ENCODE measurements at places on chromosomes 1 and 21.
A peak's percentile ranks its signal among the peaks of the same experiment; 100 is the strongest.

GRCh38 chr1:3033040-3033789, 11.9 kb downstream of the ACTRT2 start:
- no peak for DNase-seq

DNA sequence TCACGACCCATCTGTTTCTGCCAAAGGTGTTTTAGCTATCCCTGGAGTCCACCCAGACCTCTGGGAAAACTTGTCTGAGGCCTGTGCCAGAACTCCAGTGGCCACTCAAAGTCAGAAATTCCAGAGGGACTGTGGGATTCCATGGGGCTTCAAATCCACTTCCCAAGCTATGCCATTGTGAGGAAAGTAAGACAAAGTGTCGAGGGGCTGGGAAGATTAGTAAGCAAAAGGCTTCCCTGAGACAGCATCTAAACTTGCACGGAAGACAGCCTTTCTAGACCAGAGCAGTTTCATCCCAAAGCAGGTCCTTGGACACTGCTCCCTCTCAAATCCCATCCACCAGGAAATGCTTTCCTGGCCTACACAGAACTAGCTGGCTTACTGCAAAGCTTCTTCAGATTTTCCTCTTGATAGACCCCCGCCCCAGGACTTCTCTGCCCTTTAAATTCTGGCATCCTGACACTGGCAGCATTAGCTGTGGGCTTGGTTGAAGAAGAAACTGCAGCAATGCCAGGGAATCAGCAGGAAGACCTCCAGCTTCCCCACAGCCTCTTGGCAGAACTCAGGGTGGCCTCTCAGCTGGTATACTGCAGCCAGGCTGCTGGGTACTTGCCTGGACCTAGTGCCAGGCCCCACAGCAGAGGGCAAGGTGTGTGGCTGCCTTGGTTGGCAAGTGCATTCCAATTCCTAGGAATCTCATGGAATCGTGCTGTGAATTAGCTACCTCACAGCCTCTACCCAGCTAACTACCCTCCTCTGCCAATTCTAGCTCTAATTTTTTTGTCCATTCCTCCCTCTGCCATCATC, 27.3 kb upstream of the LMX1A start:
- DNase-seq: no peak

DNA sequence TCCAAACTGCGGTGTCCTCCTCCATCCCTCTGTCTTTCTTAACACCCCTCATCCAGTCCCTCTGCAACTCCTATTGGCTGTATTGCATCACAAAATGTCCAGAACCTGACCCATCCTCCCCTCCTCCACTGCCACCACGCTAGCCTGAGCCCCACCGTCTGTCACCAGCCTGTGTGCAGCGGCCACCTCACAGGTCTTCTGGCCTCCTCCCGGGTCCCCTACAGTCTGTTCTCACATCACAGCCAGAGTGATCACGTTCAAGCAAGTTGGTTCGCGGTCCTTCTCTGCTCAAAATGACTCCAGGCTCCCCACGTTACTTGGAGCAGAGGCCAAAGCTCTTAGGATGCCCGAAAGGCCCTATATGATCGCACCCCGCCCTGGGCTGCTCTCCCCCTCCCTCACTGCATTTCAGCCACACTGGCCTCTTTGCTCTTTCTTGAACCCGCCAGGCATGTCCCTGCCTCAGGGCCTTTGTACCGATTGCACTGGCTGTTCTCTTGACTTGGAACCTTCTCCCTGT, 2.4 kb upstream of the PADI4 start:
- no peak for DNase-seq

GRCh38 chr1:31027693-31028526, 37.6 kb downstream of the PUM1 start:
- DNase-seq: no peak

DNA sequence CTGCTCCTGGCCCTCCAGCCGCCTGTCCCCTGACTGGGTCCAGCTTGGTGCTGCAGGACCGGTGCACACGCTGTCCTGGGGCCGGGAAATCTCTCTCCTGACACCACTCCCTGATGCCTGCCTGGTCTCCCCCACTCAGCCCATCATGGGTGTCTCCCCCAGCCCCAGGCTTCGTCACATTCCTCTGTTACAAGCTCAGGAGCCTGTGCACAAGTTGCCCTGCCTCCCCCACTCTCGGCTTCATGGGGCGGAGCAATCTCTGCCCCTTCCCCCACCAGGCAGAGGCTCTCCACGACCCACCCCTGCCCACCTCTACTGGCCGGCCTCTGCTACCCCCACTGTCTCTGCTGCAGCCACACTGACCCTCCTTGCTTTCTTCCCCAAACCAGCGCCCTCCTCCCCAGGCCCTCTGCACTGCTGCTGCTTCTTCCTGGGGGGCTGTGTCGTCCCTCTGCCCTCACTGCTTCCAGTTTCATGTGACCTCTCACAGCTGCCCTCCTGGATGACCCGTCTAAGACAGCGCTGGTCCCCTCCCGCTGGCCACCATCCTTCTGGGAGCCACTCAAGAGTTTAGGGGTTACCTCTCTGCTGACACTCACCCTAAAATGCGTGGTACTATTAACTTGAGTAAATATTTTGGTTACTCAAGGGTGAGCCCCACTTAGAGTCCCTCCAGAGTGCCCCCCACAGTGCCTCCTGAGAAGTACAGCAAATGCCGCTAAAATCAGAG, 5.7 kb upstream of the RIPK4 start:
- no peak for DNase-seq

GRCh38 chr1:33119050-33119449, 38.1 kb downstream of the AZIN2 start:
- DNase-seq: no peak

DNA sequence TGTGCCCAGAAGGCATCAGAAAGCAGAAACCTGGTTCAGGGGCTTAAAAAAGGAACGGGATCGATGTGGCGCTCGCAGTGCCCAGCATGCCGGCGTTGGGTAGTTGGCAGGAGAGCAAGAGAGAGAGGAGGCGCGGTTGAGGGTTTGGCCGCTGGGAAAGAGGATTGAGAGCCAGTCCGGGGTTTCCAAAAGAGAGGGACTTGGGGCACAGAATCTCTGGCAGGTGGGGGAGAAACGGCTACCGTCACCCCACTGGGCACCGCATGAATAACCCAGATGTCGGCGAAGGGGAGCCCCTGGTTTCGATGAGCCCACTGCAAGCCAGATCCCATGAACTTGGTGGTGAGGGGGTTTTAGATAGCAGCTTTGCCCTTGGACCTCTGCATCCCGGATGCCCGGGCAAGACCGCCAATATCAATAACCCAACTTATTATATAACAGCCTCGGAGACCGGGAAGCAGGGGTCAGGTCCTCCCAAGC, 60.4 kb upstream of the ACOT11 start:
- DNase-seq: peak; percentile 47

DNA sequence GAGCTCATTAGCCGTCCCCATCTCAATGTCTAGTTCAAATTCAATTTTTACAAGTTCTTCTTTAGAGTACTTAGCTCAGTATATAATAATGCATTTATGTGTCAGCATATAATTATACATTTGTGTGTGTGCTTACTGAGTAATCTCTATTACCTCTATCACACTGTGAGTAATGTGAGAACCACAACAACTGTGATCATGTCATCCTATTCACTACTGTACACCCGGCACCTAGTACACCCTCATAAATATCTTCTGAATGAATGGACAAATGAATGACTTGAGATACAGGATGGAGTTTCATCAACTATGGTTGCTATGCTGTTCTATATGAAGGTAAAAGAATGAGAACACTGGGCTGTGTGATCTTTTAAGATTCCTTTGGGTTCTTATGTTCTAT, 124.0 kb downstream of the GPATCH2 start:
- DNase-seq: no peak

DNA sequence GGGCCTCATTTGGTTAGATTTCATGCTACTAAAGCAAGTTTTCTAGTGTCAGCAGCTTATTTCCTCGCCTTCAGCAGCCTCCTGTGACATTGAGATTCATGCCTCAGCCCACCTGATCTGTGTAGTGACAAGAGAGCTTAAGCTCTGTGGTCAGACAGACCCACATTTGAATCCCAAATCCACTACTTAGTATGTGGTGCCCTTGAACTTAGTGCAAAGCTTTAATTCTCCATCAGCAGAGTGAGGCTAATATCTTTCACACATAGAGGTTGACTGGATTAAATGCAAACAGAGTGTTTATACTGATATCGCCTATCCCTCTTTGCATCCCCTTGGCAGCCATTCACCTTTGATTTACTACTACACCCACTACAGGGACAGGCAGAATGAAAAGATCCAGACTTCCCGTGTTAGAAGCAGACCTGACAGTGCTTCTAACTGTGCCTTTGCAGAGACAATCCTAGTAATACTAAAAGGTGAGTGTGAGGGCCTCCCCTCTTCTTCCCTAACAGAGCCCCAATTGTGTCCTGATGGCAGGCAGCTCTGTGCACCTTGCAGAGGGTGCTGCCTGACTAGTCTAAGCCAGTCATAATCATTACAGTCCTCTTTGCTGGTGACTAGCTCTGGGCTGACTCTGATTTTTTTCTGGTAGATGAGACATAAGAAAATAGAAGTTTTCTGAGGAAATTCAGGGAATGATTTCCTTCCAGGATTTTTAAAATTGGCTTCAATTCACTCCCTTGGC, 264.0 kb downstream of the CTH start:
- DNase-seq: no peak

GRCh38 chr1:78468521-78468920, 22.3 kb upstream of the PTGFR start:
- DNase-seq: no peak

GRCh38 chr1:95905818-95906395, 671.9 kb downstream of the RWDD3 start:
- no peak for DNase-seq

- no peak for DNase-seq
Measured at GRCh38 chr21:35962917-35963316, 97.4 kb downstream of the SETD4 start.

DNA sequence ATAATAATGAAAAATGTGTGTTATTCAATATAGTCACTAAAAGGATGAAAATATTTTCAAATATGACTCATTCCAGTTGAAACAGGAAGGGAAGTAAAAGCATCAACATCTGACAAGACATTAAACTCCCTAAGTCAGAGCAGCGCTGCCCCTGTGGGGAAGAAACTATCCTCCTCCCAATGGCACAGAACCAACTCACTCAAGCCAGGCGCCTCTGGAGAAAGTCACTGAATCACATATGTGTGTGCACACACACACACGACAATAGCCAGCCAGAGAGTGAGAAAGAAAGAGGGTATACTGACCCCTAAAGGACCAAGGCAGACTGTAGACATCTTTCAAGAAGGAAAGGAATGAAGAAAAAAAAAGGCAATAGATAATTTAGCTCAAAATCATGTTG, 126.9 kb downstream of the SETD4 start:
- DNase-seq: no peak

DNA sequence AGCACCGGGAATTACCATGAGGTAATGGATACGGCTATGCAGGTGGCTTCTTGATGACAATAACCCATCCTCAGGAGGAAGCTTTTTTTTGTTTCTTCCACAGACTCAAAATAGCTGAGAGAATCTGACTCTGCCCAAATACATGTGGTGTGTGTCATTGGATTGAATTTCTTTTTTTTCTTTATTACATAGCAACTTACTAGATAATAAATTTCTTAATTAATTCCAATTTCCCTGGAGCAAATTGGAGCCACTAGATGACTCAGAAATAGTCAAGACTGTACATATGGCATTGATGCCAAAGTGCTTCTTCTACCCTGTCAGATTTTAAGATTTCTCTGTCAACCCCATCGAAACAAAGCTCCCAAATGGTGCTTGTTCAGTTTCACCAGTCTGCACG, 42.7 kb downstream of the L1TD1 start:
- no peak for DNase-seq

DNA sequence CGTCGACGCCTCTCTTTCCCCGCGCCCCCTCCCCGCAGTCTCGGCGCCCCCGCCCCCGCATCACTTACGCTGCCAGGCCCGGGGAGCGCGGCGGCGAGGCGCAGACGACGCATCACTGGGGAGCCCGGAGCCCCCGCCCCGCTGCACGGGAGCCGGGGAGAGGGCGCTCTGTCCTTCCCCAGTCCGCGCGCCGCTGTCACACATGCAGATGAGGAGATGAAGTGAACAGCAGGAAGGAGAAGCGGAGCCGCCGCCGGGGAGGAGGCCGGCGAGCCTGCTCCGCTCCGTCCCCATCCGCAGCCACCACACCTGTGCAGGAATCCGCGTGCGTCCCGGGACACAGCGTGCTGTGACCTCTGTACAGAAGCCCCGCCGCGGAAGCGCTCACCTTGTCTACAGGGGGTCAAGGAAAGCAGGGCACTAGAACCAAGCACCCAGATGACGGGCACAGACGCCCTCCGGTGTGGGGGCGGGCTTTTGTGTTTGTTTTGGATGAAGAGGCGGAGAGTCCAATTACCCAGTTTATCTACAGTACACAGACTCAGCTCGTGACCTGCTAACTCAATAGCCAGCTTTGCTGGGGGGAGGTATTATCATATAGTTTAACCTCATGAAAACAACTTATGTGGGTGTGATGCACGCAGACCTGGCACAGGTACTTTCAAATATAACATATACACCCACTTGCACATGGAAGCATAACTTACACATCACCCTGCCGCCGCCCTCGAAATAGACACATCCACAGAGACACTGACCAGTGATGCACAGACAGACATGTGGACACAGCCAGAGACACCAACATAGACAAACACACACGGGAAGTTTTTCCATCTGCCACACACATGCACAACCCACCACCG, 12.4 kb downstream of the KLHDC8A start:
- peak; percentile 35 for DNase-seq

DNA sequence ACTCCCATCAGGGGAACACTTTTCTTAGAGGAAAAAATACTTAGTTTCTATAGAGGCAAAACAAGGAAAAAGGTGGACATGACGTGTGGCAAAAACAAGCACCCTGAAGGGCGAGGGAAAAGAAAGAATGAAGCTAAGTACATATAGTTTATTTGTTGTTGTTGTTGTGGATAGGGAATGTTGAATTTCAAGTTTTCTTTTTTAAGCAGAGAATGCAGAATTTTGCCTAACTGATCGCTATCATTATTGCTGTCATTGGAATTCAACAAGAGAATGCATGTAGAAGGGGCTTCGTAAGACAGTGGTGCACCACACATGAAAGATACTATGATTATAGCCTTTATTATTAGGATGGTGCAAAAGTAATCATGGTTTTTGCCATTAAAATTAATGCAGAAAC, 144.0 kb downstream of the LMO4 start:
- DNase-seq: no peak

- DNase-seq: no peak
Measured at GRCh38 chr1:198491028-198491427, 49.5 kb downstream of the ATP6V1G3 start.

- no peak for DNase-seq
Measured at GRCh38 chr1:84988588-84988987, 8.3 kb downstream of the MCOLN2 start.

DNA sequence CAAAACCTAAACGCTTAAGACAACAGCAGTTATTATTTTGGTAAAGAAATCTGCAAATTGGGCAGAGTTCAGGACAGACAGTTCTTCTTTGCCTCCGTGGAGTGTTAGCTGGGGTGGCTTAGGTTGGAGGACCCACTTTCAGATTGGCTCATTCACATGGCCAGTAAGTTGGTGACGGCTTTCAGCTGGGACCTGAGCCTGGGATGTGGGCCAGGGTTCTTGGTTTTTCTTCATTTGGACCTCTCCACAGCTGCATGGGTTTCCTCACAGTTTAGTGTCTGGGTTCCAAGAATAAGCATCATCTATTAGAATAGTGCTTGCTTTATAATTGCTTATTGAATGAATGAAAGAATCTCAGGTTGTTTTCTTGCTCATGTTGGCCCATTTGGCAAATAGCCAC, 72.2 kb downstream of the ATF6 start:
- no peak for DNase-seq

- no peak for DNase-seq
Measured at GRCh38 chr1:238153253-238153652, 262.5 kb upstream of the ZP4 start.

GRCh38 chr1:87300628-87301027, 28.1 kb upstream of the LMO4 start:
- no peak for DNase-seq

All from NCI-H2029 (cell line).